Activated T-helper 1 cell treated with anti-CD3 and anti-CD28 coated beads, Interleukin-12 subunit alpha, Interleukin-12 subunit beta, Interleukin-2, Interleukin-4 antibody, amounts not matched to agents 30 ng/mL and 10 ng/mL and 1 ng/mL, durations not matched to agents 14 hours and 24 hours and 36 hours (primary cell): ENCODE measurements at places on chromosomes 6 and 20. TPM values are rescaled to one million over a fixed set of nuclear protein-coding genes. Genes with fewer than 3 reads are reported as not detected.

GRCh38 chr6:143247586-143247985, 186.9 kb downstream of the AIG1 start:
- H3K27me3 ChIP-seq: no peaks in the 10 kb centered on the region
- H3K36me3 ChIP-seq: no peaks in the 10 kb centered on the region
- DNase-seq: no peak
- H3K27ac ChIP-seq: no peak overlapping the region
- peaks cover 5% of the 10 kb centered on the region for H3K4me1 ChIP-seq
- no peak overlapping the region for H3K4me3 ChIP-seq

DNA sequence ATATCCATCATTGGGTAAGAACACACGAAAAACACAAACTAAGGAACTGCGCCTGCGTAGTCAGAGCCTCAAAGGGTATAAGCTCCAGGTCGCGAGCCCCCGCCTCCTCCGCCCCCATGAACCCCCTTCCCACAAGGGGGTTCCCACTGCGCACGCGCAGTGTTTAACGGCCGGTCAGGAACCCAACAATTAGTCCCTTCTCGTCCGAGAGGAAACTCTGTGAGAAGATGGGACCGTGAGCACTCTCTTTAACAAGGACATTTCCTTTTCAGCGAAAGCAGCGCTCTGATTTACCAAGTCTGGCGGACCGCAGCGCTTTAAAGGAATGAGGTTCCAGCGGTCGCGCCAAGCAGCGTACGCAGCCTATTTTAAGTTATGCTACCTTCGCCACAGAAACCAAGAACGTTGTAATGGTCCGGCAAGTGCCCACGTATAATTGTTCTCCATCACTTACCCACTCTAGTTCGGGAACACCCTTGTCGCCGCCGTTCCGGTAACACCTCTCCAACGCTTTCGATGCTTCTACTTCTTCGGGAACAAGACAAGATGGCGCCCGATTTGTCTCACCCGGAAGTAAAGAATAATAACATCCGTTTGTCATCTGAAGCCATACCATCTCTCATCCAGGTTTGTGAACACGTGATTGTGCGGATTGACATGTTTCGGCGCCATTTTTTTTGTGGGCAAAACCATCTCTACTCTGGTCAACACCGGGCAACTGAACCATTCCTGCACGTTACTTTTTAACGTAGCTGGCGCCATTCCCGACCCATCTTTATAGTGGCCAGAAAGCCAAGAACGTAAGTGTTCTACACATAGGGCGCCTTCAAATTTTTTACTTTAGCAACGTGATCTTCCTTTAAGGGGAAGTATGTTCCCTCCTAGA, at the start of gene PNISR:
TSS of gene PNISR (minus strand) at position 548 of the 886 bp plus-strand sequence. CDS start 10,649 bp downstream, outside the sequence.
- no peaks in the 10 kb centered on the region for H3K27me3 ChIP-seq
- peaks cover 30% of the 10 kb centered on the region for H3K36me3 ChIP-seq
- peak; percentile 88 for DNase-seq
- peak within 1 kb of the TSS; percentile 94 for H3K4me3 ChIP-seq

- peaks cover 38% of the 10 kb centered on the region for H3K36me3 ChIP-seq
- H3K4me1 ChIP-seq: peaks cover 76% of the 10 kb centered on the region
- H3K4me3 ChIP-seq: peak overlapping the region; percentile 3
- peak overlapping the region; percentile 57 for H3K27ac ChIP-seq
Observed at GRCh38 chr6:42406306-42407280, 45.1 kb downstream of the TRERF1 start.

- H3K27ac ChIP-seq: peak overlapping the region; percentile 54
- DNase-seq: no peak
- peaks cover 8% of the 10 kb centered on the region for H3K4me1 ChIP-seq
Observed at GRCh38 chr20:19540392-19540791, 217.7 kb upstream of the RIN2 start.

Gene CTAGE9
- total RNA-seq: not detected in 2 replicates

GRCh38 chr6:159212028-159212427, 42.8 kb downstream of the FNDC1 start:
- DNase-seq: no peak
- peaks cover 5% of the 10 kb centered on the region for H3K27me3 ChIP-seq
- H3K4me3 ChIP-seq: no peak overlapping the region
- no peaks in the 10 kb centered on the region for H3K36me3 ChIP-seq
- no peaks in the 10 kb centered on the region for H3K4me1 ChIP-seq

- H3K27ac ChIP-seq: no peak overlapping the region
- peaks cover 15% of the 10 kb centered on the region for H3K27me3 ChIP-seq
- no peaks in the 10 kb centered on the region for H3K4me1 ChIP-seq
- no peak overlapping the region for H3K4me3 ChIP-seq
- no peak for DNase-seq
- no peaks in the 10 kb centered on the region for H3K36me3 ChIP-seq
Observed at GRCh38 chr6:151176911-151177770, 62.6 kb upstream of the AKAP12 start.

DNA sequence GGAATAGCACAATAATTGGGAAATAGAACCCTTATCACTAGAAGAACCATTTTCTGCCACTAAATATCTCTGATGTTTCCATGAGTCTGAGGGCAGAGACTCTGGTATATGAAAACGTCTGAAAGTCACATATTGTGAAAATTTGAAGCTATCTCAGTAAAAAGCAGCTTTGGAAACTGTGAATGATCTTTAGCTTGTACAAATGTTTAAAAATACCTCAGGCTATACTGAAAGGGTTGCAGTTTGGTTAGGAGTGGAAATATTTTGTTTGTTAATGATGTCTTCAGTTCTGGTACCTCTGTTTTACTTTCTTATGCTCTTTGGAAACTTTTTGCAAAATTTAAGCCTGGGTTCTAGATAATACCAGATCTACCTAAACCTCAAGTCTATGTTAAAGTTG, 135.0 kb downstream of the SLC16A10 start:
- no peak overlapping the region for H3K27ac ChIP-seq
- peaks cover 3% of the 10 kb centered on the region for H3K27me3 ChIP-seq
- H3K4me1 ChIP-seq: peaks cover 10% of the 10 kb centered on the region
- no peaks in the 10 kb centered on the region for H3K36me3 ChIP-seq
- no peak for DNase-seq

Gene LTB
- 270 and 277 TPM in 2 replicates for total RNA-seq

Gene GRIK2
- total RNA-seq: not detected in 2 replicates

Gene TFAP2D
- total RNA-seq: not detected in 2 replicates

Gene TRIM10
- total RNA-seq: 0.05 and 0.08 TPM in 2 replicates

Gene TRIM40
- total RNA-seq: not detected in 2 replicates

DNA sequence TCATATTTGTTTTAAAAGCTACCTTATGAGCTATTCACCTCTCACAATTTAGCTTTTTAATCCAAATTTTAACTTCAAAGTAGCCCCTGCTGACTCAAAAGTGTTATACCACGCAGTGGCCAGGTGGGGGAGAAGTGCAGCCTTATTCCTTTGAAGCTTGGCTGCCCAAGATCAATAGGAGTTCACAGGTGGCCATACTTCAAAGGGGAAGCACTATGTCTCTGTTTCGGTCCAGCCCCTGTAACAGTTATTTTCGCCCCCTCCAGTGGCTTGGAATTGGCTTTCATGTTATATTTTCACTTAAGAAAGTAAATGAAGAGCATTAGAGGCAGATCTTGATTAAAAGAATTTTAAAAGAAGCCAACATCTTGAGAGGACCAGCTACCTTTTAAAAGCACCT, 608.4 kb downstream of the EPHA7 start:
- H3K36me3 ChIP-seq: no peaks in the 10 kb centered on the region
- H3K4me3 ChIP-seq: no peak overlapping the region
- no peaks in the 10 kb centered on the region for H3K4me1 ChIP-seq
- no peaks in the 10 kb centered on the region for H3K27me3 ChIP-seq
- H3K27ac ChIP-seq: no peak overlapping the region
- DNase-seq: no peak

DNA sequence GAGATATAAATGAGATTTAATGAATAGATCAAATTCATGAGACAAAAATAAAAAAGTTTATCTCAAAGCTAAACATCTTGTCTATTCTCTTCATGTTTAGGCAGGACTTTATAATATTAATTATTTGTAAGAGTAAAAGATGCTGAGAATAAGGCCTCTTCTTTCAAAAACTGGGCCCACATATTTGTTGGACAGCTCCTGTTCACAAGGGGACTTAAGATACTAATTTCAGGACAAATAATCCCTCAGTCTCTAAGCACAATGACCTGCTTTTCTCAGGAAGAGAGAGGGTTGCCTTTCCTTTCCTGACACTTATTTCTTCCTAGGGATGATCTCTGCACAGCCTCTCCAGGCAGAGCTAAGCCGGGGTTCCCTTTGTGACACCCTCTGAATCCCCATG, 43.3 kb downstream of the NOX3 start:
- no peak for DNase-seq
- H3K4me3 ChIP-seq: no peak overlapping the region
- peaks cover 5% of the 10 kb centered on the region for H3K4me1 ChIP-seq
- H3K27me3 ChIP-seq: peaks cover 2% of the 10 kb centered on the region

DNA sequence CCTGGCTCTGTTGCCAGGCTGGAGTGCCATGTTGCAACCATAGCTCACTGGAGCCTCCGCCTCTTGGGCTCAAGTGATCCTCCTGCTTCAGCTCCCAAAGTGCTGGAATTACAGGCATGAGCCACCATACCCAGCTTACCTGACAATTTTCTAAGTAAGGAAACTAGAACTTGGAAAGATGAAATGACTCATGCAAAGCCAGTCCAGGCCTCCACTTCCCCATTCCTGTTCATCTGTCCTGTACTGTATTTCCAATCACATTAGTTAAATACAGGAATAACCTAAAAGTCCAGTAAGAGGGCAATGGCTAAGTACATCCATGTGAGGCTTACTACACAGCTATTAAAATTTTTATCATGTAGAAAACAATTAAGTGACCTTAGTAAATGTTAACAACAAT, 8.3 kb upstream of the ADGB start:
- no peaks in the 10 kb centered on the region for H3K36me3 ChIP-seq
- no peak overlapping the region for H3K27ac ChIP-seq

Gene SEL1L2
- total RNA-seq: not detected in 2 replicates

DNA sequence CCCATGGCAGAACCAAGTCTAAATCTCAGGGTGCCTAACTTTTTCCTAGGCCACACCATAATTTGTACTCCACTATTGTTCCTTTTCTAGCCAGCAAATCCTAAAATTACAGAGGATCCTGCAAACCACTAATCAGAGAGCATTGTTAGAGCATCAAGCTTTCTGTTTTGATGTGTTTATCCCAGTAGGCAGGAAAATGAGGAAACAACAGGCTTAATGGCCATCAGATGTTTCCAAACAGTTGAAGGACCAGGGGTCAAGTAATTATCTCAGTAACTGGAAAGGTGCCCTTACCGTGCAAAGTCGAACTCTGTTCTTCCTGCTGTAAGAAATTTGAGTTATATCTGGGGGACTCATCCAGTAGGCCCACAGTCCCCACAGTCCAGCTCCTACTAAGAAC, 58.7 kb downstream of the RALY start:
- H3K27ac ChIP-seq: no peak overlapping the region
- DNase-seq: no peak
- H3K27me3 ChIP-seq: no peaks in the 10 kb centered on the region
- no peaks in the 10 kb centered on the region for H3K36me3 ChIP-seq

Gene PSMB8
- total RNA-seq: 353 and 358 TPM in 2 replicates

Gene PPP1R14C
- total RNA-seq: not detected in 2 replicates

Gene COL10A1
- total RNA-seq: not detected in 2 replicates

GRCh38 chr20:63740627-63741353, 1.2 kb downstream of the SLC2A4RG start:
- DNase-seq: no peak
- peaks cover 10% of the 10 kb centered on the region for H3K4me1 ChIP-seq
- no peaks in the 10 kb centered on the region for H3K27me3 ChIP-seq
- H3K27ac ChIP-seq: no peak overlapping the region

DNA sequence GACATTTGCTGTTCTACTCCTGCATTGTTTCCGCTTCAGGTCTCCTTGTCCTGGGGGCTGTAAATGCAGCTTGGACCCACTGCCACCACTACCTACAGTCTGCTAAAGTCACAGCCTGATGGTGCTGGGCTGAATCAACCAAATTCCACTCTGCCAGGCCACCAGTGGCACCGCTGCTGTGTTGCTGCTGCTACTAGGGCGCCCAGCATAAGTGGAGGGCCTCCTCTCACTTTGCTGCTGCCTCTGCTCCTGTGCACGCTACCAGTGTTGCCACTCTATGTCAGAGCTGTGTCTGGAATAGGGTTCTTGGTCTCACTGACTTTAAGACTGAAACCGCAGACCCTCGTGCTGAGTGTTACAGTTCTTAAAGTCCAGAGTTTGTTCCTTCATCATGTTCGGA, 1.4 kb upstream of the SSR1 start:
- peaks cover 23% of the 10 kb centered on the region for H3K4me1 ChIP-seq
- H3K36me3 ChIP-seq: peaks cover 17% of the 10 kb centered on the region
- no peak for DNase-seq

DNA sequence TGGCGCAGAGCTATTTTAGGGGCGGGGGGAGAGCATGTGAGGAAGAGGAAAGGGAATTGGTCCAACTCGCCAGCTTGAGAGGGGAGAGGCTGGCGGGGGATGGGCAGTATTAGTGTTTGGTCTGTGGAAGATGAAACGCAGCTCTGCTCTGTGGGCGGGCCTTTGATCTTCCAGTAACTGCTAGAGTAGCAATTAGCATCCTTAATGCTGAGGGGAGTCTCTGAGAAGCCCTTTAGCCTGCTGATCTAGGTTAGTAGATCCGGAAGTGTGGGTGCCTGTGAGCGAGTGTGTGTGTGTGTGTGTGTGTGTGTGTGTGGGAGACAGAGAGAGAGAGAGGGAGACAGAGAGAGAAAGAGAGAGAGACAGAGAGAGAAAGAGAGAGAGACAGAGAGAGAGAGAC, 117.2 kb upstream of the BACH2 start:
- H3K27ac ChIP-seq: peak overlapping the region; percentile 95
- H3K4me1 ChIP-seq: peaks cover 81% of the 10 kb centered on the region
- no peaks in the 10 kb centered on the region for H3K27me3 ChIP-seq

Gene DPPA5
- total RNA-seq: not detected in 2 replicates

DNA sequence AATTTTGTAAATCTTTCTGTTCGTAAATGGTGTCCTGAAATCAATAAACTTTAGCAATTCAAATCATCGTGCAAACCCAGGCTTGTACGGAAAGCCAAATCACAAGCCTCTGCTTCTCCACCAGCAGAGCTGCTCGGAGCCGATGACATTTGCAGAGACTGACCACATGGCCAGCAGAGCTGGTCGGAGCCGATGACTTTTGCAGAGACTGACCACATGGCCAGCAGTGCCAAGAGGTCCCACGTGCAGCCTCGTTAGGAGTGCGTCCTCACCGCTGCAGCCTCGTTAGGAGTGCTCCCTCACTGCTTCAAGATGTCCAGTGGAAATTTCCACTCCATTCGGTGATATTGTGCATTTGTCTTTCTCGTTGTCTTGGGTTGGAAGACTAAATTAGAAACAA, 28.5 kb downstream of the SMOC2 start:
- no peak overlapping the region for H3K4me3 ChIP-seq
- DNase-seq: no peak
- no peak overlapping the region for H3K27ac ChIP-seq
- H3K4me1 ChIP-seq: no peaks in the 10 kb centered on the region
- no peaks in the 10 kb centered on the region for H3K27me3 ChIP-seq

GRCh38 chr20:19649041-19649440, 109.0 kb upstream of the RIN2 start:
- H3K4me1 ChIP-seq: no peaks in the 10 kb centered on the region
- no peaks in the 10 kb centered on the region for H3K36me3 ChIP-seq
- no peak overlapping the region for H3K4me3 ChIP-seq
- DNase-seq: no peak

- no peak overlapping the region for H3K27ac ChIP-seq
- H3K4me1 ChIP-seq: no peaks in the 10 kb centered on the region
- H3K27me3 ChIP-seq: no peaks in the 10 kb centered on the region
- DNase-seq: no peak
- H3K4me3 ChIP-seq: no peak overlapping the region
Observed at GRCh38 chr6:145235207-145235606, 500.1 kb downstream of the EPM2A start.
